ENCODE measurements at places on chromosomes 4 and X.

DNA sequence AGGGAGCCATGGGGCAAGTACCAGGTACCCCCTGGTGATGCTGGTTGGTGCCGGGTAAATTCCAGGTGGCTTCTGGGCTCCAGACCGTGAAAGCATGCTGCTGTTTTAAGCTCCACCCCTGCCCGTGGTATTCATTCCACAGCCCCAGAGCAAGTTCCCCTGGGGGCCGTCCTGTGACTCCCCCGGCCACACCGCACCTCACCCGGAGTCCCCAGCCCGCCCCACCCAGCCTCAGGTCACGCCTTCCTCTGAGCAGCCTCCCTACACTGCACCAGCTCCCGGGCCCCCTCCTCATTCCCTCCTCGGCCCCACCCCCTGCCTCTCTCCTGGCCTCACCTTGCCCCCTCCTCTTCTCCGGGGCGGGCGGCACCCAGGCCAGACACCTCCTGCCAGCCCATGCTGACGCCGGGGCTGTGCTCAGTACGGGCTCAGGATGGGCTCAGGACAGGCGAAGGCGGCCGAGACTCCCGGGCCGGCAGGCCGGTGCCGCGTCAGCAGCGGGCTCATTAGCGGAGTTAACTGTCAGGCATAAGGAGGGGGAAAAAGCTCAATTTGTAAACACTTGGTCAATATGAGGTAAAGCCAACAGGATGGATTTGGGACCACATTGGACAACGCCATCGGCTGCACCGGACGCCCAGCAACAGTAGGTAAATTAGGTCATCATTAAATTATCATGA, 127.4 kb downstream of the FAM53A start:
- DNase-seq: no peak

- no peak for DNase-seq
These were observed 124.8 kb downstream of the HMX1 start for GRCh38 chr4:8746523-8747466.

- DNase-seq: no peak
These were observed 53.4 kb upstream of the TRPC3 start for GRCh38 chr4:122005064-122005755.

- DNase-seq: no peak
These were observed 206.3 kb downstream of the ARHGAP24 start for GRCh38 chr4:85681221-85681657.

DNA sequence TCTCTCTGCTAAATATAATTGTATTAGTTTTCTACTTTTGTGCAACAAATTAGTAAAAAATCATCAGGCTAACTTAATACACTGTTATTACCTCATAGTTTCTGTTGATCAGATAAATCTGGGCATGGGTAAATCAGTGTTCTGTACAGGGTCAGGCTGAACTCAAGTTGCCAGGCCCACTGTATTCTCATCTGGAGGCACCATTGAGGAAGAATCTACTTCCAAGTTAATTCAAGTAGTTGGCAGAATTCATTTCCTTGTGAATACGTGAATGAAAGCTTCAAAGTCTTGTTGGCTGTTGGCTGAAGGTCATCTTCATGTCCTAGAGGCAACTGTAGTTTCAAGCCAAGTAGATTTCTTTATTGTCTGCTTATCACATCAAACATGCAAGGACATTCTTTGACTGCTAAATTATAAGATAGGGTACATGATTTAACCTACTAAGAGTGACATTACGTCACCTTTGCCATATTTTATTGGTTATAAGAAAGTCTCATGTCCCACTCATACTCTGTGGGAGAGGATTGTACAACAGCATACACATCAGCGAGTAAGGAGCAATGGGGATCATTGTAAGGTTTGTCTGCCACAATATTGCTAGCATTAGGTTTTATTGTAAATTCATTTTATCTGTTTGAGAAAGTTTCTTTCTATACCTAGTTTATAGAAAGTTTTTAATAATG, 1219.0 kb downstream of the ARAP2 start:
- DNase-seq: peak; percentile 27

DNA sequence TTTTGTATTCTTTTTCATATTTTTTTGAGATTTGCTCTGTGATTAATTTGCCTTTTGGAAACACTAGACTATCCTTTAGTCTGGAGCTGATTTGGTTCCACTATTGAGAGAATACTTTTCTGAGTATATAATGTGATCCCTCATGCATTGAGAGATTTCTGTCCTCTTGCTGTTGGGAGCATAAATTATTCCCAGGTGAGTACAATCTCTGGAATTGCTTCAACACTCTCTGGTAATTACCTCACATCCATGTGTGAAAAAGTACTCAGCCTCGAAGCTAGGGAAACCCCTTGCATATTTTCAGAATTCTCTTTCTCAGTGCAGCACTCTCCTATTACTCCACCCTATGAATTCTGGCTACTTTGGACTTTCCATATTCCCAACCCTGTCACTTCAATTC, 550.0 kb downstream of the RAPGEF2 start:
- no peak for DNase-seq

DNA sequence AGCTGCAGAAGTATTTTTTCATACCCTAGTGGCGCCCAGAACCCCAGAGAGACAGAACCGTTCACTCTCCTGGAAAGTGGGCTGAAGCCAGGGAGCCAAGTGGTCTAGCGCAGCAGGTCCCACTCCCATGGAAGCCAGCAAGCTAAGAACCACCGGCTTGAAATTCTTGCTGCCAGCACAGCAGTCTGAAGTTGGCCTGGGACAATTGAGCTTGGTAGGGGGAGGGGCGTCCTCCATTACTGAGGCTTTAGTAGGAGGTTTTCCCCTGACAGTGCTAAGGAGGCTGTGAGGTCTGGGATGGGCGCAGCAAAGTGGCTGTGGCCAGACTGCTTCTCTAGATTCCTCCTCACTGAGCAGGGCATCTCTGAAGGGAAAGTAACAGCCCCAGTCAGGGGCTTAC, 84.5 kb upstream of the ATXN3L start:
- no peak for DNase-seq

DNA sequence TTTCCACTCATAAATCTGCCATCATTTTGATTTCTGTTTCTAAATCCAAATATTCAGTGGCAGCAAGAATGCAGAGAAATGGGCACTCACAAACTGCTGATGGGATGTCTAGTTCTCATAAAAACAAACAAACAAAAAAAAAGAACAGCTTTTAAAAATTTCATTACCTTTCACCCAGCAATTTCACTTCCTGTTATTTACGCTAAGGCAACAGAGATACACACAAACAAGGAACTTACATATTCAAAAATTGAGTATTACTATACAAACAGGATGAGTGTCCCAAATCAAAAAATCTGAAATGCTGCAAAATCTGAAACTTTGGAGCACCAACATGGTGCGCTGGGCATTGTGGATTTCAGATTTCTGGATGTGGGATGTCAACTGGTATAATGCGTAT, 36.4 kb downstream of the FAT1 start:
- DNase-seq: no peak

DNA sequence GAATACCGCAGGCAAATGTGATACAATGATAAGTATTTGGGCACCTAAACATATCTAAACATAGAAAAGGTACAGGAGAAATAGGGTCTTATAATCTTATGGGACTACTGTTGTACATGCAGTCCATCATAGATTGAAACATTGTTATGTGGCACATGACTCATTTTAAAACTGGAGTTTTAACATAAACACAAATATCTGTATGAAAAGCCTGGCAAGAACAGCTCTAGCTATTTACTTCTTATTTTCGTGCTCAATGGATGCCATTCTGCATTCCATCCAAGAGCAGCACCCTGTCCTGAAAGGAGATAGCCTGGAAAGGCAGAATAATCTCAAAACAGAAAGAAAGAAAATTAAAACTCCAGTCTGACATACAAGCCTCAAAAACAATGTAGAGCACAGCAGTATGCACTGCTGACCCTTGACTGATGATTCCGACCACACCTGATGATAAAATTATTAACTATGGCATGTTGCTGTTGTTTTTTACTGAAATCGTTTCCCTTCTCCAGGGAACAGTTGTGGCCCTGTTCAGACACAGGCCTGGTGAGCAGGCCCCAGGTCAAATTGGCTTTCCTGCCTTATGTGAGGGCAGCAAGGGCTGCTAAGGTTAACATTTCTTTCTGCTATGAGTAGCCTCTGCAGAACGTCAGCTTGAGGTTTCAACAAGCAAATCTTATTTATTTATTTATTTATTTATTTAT, 152.7 kb downstream of the APBB2 start:
- no peak for DNase-seq

DNA sequence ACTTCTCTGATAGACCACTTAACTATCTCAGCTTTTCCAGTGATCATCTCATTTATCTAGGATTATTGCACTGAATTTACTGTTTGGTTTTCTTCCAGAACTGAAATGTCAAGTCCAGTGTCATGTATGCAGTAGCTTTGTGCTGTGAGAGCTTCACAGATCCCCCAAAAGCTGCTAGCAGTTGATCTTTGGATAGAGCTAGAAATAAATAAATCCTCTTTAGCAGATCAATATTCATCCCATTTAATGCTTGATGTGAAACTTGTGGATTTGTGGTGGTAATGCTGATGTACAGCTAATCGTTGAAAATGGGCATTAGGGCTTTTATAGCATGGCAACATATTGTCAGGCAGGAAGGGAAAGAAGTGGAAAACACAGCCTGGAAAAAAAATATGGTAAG, 509.6 kb upstream of the FAM241A start:
- no peak for DNase-seq

DNA sequence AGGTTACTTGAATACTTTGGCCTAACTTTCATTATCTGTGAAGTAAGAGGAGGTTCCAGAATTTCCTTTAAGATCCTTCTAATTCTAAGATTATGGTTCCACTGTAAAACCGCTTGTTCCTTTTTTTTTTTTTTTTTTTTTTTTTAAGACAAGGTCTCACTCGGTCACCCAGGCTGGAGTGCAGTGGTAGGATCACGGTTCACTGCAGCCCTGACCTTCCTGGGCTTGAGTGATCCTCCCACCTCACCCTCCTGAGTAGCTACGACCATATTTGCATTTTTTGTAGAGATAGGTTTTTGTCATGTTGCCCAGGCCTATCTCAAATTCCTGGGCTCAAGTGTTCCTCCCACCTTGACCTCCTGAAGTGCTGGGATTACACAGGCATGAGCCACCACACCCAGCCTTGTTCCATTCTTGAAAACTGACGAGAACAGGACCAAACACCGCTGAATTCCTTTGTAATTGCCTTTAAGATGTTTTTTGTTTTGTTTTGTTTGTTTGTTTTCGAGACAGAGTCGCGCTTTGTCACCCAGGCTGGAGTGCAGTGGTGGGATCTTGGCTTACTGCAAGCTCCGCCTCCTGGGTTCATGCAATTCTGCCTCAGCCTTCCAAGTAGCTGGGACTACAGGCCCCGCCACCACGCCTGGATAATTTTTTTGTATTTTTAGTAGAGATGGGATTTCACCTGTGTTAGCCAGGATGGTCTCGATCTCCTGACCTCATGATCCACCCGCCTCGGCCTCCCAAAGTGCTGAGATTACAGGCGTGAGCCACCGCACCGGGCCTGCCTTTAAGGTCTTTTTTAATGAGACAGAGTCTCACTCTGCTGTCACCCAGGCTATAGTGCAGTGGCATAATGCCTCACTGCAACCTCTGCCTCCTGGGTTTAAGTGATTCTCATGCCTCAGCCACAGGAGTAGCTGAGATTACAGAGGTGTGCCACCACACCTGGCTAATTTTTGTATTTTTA, 6.8 kb downstream of the PDS5A start:
- DNase-seq: peak; percentile 80

GRCh38 chrX:9729171-9729885, 36.3 kb downstream of the GPR143 start:
- DNase-seq: no peak

DNA sequence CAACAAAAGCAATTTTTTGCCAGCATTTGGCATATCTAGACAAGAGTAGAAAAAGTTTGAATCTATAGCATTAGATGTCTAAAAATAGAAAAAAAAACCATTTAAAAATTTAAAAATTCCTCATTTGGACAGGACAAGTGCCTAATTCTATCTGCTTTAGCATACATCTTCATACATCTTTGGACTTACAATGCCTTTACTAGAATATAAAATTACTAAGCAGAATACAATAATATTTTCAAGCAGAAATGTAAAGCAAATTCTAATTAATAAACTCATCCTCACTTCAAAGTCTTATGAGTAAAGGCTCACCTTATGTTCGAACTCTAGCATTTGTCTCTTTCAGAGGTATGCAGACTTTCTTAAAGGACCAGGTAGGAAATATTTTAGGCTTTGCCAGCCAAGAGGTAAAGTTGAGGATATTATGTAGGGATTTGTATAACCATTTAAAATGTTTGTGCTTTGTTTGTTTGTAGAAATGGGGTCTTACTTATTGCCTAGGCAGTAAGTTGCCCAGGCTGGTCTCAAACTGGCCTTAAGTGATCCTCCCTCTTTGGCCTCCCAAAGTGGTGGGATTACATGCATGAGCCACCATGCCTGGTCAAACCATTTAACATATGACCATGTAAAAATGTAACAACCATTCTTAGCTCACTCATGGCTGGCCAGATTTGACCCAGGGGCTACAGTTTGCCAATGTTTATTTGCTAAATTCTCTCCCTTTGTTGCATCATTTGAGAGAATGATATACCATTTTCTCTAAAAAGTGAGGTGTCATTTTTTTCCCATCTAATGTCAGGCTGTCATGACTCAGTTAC, 29.1 kb downstream of the UGDH start:
- no peak for DNase-seq

DNA sequence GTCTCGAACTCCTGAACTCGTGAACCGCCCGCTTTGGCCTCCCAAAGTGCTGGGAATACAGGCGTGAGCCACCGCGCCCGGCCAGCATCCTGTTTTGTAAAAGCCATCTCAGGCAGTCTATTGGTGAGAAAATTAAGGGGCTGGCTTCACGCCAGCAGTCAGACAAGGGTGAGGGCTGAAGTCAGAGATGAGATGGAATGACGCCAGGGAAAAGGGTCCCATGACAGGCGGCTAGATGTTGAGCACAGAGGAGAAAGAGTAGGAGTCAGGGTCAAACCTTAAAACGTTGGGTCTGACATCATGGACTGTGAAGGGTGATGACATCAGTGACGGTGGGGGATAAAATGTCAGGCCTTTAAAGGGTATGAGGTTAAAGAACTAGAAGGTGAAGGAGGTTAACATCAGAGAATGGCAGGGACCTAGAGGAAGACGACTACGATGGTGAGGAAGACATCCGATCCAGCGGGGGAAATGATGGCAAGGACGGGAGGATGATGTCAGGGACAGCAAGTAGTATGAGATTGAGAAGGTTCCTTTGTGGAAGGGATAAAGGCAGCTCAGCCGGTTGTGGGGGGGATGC, 504 bp upstream of the RBM3 start:
- DNase-seq: no peak

GRCh38 chrX:153564047-153564606, 34.8 kb downstream of the CCNQ start:
- no peak for DNase-seq

GRCh38 chr4:90127706-90128345, 632 bp downstream of the CCSER1 start:
- no peak for DNase-seq

- no peak for DNase-seq
These were observed 16.8 kb downstream of the SCFD2 start for GRCh38 chr4:53349091-53349491.

- DNase-seq: no peak
These were observed 48.2 kb downstream of the THAP9 start for GRCh38 chr4:82948647-82949204.

DNA sequence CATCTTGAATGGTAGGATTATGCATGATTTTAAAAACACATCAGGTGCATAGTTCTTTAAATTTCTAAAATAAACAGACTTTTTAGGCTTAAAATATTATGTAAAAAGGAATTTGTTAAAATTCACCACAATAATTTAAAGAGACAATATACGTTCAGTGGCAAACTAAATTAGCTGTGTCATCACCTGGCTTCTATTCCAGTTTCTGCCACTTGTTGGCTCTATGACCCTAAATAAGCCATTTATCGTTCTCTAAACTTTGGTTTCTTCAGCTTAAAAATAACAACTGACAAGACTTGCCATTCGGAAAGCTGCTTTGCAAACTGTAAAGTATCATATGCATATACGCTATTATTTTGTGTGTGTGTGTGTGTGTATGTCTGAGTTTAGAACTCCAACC, 141.3 kb downstream of the MGST2 start:
- no peak for DNase-seq
